Tibial artery (tissue), 4 donors: ENCODE measurements at places on chromosomes 3 and 15.
A peak's percentile ranks its signal among the peaks of the same experiment; 100 is the strongest.

- DNase-seq = no peak
These were observed 205.8 kb downstream of the TJP1 start for GRCh38 chr15:29616512-29616911.

DNA sequence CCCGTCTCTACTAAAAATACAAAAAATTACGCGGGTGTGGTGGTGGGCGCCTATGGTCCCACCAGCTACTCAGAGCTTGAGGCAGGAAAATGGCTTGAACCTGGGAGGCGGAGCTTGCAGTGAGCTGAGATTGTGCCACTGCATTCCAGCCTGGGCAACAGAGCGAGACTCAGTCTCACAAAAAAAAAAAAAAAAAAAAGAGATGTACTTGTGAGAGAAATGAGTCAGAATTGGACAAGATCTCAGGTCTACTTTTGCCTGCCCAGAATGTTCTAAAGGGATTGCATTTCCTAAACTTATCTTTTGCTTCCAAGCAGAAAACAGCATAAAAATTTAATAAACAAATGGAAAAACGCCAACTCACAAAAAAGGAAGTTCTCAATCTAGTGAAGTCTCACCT, 167.5 kb downstream of the NR2F2 start:
- DNase-seq = no peak

- DNase-seq = no peak
These were observed 43.0 kb upstream of the IL20RB start for GRCh38 chr3:136914739-136915138.

DNA sequence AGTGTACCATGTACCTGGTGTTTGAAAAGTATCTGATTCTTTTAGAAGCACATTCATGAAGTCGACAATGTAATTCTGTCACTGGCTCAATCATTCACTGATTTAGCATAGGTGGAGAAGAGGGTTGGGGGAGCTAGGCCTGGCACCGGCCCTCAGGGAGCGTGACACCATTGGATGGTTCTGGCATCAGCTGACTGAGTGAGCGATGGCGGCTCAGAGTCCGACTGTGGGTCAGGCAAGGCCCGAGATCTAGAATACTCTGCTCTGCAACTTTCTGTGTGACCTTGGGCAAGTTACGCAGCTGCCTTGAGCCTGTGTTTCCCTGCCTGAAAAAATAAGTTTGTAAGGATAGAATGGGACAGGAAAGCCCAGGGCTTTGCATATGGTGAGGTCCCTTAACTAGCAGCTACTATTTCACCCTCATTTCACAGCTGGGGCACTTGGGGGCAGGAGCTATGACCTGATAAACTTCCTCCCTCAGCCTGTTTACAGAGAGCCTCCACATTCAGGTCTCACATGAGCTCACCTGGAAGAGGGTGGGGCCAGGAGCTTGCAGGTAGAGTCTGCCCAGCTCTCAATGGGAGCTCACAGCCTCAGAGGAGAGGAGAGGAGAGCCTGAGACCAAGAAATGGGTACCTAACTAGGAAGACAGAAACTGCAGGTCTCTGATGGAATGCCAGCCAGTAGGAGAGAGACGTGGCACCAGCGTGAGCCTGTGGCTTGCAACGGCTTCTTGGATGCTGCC, 153.7 kb upstream of the TLE3 start:
- DNase-seq = no peak

DNA sequence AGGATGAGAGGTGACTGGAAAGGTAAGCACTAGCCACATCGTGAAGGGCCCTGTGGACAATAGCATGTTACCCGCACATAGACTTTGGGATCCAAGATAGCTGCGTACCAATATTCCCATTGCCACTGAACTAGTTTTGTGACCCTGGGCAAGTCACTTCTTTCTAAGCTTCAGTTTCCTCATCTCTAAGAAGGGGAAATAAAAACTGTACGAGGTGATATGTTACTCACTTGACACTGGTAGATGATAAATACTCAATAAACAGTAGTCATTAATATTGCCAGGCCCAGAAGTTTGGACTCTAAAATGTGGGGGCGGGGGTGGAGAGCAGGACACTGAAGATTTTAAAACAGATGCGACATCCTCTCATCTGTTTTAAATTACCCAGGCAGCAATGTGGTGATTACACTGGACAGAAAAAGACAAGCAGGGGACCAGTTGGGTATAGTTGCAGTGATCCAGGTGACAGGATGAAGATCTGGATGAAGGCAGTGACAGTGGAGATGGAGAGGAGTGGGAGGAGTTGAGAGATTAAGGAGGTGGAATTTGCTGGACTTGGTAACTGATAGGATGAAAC, 2.5 kb downstream of the ATG7 start:
- no peak for DNase-seq

DNA sequence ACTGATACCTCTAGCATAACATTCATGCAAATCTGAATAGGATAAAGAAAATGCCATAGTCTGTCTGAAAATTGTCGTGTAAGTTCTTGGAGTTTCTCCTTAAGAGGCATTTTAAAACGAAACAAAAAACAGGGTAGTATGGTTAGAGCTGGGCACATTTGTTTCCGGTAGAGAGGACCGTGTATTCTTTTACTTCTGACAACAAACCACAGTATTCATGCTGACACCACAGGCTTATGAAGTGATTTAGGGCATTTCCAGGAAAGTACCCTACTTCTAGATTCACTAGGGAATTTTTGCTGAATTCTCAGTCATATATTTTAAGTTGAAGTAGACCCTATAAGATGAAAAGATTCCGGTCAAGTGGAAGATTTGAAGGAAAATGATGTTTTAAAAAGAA, 541.3 kb downstream of the UNC13C start:
- no peak for DNase-seq

GRCh38 chr3:139735191-139735590, 57.4 kb upstream of the NMNAT3 start:
- DNase-seq = no peak

DNA sequence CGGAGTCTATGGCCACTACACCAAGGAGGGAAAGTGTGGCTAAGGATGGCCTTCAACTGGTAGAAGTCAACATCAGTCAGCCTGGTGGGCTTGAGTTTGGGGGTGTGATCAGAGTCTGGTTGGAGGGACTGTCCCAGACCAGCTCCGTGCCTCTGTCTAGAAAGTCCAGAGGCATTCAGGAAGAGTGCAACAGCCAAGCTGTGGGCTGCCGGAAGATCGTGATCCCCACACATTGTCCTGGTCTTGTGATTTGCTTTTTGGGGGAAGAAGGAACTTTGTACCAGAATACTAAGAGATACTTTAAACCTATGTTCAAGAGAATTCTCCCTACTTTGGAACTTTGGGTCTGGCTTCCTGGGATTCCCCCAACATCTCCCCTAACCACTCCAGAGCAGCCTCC, 47.8 kb upstream of the VPS8 start:
- DNase-seq = peak; percentile 46

GRCh38 chr3:37071921-37072320, 78.6 kb downstream of the MLH1 start:
- no peak for DNase-seq

DNA sequence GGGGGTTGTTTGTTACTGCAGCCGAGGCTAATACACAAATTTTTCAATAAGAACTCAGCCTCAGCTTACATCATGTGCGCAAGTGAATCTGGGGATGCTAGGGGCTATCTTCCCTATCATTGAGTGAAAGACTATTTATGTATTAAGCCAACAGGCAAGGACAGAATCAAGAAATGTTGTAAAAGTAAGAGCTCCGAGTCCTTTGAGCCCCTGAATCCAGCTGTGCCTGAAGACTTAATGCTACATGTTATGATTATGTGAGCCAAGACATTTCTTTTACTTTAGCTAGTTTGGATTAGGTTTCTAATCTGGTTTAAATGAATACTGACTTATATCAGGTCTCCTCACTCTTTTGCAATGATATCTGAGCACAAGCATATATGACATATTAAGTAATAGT, 782.9 kb upstream of the CFAP20DC start:
- no peak for DNase-seq

DNA sequence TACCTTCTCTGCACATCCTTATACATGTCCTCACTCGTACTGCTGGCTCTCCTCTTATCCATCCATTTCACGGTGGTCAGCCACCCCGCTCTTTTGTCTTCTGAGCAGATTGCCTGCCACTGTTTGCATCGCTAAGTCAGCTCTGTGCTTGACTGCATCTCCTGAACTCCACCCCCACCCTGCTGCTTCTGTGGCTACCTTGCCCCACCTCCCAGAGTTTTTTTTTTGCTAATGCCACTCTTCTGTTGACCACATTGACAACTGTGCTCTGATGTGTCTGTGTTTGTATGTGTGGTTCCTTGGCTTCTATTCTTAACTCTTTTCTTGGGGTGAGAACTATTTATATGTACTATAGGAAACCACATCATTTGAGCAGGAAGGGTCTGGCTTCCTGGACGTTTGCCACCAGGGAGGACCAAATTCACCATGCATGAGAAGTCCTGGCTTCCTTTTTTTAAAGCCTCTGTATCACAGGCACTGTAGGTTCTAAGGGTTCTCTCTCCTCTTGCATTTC, 12.8 kb upstream of the MTMR10 start:
- DNase-seq = no peak

DNA sequence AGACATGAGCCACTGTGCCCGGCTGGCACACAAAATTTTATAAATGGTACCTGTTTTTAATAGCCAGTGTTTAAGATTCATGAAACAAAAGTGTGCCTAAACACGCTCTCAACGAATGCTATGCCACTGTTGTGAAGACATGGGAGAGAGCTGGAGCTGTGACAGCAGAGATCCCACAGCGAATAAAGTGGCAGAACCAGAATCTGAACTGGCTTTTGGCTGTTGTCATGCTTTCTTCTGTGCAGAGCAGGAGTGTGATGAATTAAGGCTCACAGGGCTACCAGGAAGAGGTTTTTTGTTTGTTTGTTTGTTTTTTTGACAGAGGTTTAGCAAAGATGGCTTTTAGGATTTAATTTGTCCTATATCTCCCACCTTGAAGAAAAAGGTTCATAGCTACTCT, 14.5 kb downstream of the PTPRG start:
- no peak for DNase-seq

- DNase-seq = peak; percentile 32
These were observed 158.1 kb upstream of the CTDSPL start for GRCh38 chr3:37703626-37704025.

DNA sequence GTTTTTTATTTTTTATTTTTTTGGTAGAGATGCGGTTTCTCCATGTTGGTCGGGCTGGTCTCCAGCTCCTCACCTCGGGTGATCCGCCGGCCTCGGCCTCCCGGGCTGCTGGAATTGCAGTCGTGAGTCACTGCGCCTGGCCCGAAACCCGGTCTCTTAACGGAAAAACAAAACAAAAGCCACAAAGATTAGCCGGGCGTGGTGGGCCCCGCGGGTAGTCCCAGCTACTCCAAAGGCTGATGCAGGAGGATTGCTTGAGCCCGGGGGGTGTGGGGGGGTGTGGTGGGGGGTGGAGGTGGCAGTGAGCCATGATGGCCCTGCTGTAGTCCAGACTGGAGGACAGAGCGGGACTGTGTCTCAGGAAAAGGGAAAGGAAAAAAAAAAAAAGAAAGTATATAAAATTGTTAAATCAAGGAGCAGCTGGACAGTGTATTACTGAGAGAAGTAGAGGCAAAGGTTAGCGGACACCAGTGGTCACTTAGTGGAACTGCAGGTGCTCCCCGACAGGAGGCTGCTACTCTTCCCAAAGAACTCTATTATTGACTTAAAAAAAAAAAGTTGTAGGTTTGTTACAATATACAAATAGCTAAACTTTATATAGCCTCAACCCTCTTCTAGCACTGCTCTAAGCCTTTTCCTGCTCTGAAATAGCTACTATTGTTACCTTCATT, 30.3 kb upstream of the TUBGCP5 start:
- DNase-seq = no peak

DNA sequence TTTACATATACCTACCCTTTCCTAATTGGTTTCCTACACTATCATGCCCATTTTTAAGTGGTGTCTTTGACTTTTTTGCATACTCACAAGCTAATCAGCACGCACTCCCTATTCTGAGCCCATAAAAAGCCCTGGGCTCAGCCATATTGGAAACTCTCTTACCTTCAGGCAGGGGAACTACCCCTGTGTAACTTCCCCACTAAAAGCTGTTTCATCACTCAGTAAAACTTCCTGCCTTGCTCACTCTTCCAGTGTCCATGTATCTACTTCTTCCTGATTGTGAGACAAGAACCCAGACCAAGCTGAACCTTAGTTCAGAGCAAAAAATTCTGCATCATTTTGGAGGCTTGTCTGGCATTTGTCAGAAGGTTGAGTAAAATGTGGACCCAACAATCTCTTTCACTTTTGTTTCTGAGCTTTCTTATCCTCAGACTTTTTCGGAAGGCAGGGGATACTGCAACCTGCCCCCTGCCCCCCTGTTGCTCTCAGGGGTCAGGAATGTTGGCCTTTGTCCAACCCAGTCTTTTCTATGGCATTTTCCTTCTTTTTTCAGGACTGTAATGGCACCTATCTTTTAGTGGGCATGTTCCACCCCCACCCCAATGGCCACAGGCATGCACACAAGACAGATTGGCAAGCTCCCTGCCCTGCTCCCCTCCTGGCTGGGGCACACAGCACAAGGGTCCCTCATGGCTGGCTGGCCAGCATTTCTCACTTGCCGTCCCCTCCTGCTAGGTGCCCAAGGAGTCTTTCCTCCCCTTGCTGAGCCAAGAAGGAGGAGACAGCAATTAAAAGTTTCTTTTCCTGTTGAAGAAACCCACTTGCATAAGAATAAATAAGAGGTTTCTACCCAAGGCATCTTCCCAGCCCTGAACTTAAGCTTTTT, 26.3 kb upstream of the TMEM45A start:
- no peak for DNase-seq

DNA sequence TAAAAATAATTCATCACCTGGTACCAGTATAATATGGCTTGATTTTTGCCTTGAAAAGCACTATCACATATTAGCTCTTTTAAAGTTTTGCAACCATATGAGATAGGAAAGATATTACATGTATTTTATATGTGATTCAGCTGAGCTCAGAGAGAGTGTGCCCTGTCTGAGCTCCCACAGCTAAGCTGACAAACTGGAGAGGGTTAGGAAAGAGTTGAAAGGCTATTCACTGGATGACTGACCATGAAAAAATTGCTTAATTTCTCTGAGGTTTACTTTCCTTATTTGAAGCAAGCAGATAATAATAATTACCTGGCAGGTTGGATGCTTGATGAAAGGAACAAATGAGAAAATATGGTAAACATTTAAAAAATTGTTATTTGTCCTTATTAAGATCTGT, 97.4 kb upstream of the CCDC80 start:
- DNase-seq = no peak
